Activated CD4-positive, alpha-beta T cell treated with anti-CD3 and anti-CD28 coated beads for 1 hour (primary cell): ENCODE measurements at places on chromosomes 7 and 10.

DNA sequence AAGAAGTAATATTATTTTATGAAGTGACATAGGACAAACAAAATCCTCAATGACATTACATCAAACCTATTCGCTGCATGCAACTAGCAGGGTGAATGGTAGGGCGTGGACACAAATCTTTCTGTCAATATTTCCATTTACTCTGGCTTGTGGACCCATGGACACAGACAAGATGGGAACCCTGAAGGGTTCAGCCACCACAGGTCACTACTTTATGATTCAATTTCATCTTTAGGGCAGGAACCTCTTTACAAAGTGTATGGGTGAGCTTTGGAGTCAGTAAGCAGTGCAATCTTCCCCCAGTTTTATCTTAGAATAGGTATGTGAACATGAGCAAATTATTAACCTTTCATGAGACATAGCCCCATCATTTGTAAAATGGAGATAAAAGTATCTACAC is 982.4 kb upstream of the LRRTM3 start:
- DNase-seq, result no peak

GRCh38 chr7:27409776-27410175 is 167.2 kb downstream of the EVX1 start:
- DNase-seq, result no peak

DNA sequence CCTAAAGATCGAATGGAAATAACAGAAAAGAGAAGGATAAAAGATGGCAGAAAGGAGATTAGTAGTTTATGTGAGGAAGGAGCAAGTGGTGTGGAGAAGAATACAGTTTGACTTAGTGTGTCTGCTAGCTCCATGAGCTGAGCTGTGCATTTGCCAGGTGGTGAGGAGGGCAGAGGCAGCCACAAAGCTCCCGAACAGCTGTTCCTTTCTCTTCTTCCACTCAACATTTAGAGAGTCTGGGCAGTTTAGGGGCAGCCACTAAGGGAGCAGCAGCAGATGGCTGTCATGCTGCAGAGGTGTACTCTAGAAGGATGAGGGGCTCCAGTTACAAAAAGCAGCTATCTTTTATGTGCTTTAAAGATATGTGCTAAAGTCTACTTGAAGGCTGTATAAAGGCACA is 674.4 kb downstream of the GRM8 start:
- no peak for DNase-seq

- DNase-seq, result no peak
These were observed at the start of gene ZNF722 for GRCh38 chr7:63998549-63998948. TSS of gene ZNF722 (plus strand) at chr7:63998849. CDS start at chr7:63998962, 113 bp downstream.

DNA sequence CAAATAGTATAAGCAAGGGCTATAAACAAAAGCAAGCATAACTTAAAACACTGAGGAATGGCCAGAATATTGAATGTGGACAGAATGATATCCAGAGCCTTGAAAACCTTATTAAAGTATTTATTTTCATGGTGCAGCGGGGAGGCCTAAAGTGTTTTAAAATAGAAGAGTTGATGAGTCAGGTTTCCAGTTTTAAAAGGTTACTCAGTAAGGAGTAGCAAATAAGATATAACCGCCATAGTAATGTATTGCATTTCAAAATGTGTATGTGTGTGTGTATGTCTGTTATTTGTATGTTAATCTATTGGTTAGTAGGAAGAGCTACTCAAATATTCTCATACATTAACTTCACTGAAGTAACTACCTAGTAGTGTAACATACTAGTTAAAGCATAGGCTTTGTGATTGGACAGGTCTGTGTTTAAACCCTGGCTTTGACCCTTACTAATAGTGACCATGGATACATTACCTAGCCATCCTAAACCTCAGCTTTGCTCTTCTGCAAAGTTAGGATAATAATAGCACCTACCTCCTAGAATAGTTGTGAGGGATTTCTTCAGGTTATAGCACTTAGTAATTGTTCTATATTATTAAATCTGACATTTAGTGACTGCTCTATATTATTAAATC is 16.9 kb downstream of the CUTC start:
- no peak for DNase-seq

DNA sequence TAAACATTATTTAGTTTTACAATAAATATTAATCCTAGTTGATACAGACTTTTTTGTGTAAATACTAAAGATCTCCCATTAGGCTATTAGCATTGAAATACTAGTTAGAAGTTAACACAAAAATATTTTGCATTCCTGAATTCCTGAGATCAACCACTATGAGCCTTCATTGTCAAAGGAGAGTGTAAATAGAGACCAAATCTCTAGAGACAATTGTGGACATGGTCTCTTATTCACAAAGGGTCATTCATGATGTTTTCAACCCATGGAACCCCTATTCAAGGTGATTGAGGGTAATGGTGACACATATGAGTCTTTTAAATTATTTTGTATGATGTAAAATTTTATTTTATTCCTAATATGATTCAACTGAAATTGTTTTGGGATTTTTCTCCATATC is 1454.8 kb upstream of the LRRTM3 start:
- DNase-seq, result no peak

DNA sequence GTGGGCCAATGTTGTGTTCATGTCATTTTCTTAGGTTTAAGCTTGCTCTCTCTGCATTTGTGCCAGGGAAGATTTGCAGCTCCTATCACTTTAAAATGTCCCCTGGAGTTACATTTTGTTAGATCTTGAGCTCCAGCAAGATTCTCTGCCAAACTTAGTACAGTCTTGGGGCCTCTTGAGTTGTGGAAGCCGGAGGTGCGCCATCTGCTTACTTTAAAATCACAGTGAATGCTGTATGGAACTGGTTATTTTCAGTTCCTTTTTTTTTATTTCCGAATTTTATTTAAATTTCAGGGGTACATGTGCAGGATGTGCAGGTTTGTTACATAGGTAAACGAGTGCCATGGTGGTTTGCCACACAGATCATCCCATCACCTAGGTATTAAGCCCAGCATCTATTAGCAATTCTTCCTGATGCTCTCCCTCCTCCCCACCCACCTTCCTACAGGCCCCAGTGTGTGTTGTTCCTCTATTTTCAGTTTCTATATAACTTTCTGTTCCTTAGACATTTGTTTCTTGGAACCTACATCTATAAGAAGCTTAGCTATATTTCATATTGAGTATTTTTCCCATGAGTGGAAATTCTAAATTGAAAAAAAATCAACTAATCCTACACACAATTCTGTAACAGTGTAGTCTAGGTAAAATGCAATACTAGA is 114.4 kb upstream of the CREB5 start:
- no peak for DNase-seq

GRCh38 chr10:78851647-78852046 is 217.1 kb upstream of the ZMIZ1 start:
- DNase-seq, result no peak

DNA sequence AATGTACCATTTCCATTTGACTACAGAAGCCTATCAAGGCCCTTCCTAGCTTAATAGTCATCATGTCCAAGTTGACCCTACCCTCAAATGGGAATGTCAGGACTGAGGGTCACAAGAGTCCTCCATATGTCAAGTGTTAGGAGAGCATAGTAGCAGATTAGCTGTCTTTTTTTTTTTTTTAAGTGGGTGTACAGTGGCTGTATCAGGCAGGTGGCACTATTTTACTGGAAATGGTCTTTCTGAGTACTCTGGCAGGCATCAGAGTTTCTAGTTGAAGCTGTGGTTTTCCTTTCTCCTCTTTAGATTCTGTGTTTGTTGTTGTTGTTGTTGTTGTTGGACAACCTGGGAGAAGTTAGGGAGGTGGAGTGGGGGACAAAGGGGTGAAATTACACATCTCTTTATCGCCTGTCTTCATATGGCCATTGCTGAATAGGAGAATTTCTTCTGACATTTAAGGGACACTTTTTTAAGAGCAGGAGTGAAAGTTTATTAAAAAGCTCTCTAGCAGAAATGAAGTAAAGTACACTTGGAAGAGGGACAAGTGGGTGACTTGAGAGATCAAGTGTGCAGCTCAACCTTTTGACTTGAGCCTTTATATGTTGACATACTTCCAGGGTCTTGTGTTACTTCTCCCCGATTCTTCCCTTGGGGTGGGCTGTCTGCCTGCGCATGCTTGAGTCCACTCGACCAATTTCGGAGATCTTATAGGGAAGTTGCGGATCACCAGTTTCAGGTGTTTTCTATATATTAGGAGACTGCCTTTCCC is 104.1 kb upstream of the FOXP2 start:
- DNase-seq, result no peak

DNA sequence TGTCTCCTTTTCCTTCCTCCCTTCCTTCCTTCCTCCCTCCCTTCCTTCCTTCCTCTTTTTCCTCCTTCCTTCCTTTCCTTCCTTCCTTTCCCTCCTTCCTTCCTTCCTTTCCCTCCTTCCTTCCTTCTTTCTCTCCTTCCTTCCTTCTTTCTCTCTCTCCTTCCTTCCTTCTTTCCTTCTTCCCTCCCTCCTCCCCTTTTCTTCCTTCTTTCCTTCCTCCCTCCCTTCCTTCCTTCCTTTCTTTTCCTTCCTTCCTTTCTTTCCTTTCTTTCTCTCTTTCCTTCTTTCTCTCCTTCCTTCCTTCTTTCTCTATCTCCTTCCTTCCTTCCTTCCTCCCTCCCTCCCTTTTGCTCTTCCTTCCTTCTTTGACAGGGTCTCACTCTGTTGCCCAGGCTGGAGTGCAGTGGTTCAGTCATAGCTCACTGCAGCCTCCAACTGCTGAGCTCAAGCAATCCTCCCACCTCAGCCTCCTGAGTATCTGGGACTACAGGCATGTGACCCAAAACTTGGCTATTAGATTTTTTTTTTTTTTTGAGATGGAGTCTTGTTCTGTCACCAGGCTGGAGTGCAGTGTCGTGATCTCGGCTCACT is 15.9 kb upstream of the CYTH3 start:
- DNase-seq, result no peak

DNA sequence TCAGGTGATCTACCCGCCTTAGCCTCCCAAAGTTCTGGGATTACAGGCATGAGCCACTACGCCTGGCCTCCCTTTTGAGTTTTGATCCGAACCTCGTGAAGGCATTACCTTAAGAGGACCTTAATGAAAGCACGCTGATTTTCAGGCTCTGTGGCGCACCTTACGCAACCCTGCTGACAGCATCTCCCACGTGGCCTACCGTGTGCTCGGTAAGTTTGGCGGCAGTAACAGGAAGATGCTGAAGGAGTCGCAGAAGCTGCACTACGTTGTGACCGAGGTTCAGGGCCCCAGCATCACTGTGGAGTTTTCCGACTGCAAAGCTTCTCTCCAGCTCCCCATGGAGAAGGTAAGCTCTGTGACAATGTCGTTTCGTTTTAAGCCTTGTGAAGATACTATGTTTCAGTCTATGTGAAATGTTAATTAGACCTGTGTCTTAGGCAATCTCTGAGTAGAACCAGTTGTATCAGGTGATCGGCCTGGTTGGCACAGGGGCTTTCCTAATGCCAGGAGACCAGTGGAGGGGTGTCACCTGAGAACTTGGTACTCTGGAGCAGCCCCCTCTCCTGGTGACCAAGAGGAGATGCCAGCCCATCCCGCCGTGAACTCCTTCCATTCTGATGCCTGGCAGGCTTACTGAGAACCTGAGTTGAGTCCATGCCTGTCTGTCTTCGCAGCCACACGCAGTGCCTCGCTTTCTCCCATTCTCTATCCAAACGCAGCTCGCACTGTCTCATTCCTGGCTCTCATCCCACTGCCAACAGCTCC is 43.5 kb downstream of the TRRAP start:
- no peak for DNase-seq
